HuH-7.5 (cell line): ENCODE measurements at places on chromosomes 16 and 17.

GRCh38 chr16:24692854-24693253, 36.6 kb upstream of the TNRC6A start:
- DNase-seq, result no peak

GRCh38 chr17:6159541-6160231, 89.5 kb downstream of the WSCD1 start:
- no peak for DNase-seq

DNA sequence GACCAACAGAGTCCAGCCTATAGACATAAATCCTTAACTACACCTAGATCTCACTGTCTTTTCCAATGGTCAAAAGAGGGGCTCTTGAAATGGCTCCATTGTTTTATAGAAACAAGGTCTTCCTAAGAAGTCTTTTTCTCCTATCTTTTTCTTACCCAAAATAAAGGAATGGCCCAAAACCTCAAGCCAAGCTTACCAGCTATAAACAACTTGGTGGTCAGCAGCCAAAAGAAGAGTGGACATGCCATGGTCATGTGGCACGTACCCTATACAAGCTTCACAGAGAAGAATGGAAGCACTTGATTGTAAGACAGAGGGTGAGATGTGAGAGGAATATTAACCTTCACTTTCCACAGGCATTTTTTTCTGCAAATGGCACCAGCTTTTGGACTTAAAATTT, 82.1 kb upstream of the GNAO1 start:
- DNase-seq, result no peak

GRCh38 chr16:3017794-3018506, at the start of gene CLDN6:
Gene CLDN6, minus strand, starts transcription at chr16:3018183. Its CDS starts 2,162 bp downstream, at chr16:3016021.
- DNase-seq, result peak; percentile 61

- no peak for DNase-seq
These were observed 129.7 kb upstream of the PMFBP1 start for GRCh38 chr16:72301523-72302236.

DNA sequence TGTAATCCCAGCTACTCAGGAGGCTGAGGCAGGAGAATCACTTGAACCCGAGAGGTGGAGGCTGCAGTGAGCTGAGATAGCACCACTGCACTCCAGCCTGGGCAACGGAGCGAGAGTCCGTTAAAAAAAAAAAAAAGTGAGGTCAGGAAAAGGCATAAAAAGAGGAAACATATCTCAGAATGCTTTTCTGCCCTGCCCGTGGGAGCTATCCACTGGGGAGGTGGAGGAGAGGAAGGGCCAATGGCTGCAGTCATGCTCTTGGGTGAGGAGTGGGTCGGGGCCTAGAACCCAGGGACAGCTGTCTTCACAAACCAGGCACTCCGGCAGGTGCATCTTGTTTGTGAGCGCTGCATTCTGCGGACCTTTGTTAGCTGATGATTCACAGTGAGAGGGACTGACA, 60.0 kb upstream of the CDC42EP4 start:
- DNase-seq, result no peak

GRCh38 chr16:74034862-74035261, 261.8 kb upstream of the PSMD7 start:
- DNase-seq, result peak; percentile 12

DNA sequence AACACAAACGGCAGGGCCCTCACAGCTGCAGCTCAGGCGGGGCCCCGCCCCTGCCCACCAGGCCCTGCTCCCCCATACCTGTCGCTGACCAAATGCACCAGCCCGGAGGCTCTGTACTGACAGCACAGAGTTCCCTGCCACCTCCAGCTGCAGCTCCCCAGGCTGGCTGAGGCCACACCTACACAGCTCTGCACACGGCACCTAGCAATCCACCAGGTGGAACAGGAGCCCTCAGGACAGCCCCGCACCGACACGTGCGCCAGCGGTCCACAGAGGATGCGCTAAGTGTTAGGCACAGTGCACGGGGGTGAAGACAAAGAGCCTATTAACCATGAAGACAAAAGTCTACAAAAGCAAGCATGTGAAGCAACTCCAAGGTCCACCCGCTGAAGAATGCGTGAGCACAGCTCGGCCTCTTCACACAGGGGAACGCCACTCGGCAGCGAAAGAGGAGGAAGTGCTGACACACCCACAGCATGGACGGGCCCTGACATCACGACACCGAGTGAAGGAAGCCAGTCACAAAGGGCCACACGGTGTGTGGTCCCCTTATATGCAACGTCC, 5.4 kb downstream of the ZCCHC14 start:
- DNase-seq, result no peak

DNA sequence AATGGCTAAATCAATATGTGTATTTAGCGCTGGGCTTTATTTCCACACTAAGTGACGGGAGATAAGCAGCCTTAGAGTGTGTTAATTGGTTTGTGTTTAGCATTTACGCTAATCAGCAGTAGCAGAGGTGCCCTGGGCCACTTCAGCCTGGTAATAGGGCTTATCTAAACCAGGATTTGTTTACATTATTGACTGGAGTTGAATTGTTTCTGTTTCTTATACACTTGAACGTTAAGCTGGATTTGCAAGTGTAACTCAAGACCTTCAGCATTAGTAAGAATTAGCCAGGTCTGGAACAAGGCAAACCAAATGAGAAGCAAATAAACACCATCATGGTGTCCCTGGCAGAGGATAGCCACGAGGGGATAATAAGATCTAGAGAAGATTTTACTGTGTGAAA, 313.6 kb downstream of the HS3ST4 start:
- DNase-seq, result no peak

GRCh38 chr17:58666858-58667267, 25.0 kb downstream of the TEX14 start:
- no peak for DNase-seq

DNA sequence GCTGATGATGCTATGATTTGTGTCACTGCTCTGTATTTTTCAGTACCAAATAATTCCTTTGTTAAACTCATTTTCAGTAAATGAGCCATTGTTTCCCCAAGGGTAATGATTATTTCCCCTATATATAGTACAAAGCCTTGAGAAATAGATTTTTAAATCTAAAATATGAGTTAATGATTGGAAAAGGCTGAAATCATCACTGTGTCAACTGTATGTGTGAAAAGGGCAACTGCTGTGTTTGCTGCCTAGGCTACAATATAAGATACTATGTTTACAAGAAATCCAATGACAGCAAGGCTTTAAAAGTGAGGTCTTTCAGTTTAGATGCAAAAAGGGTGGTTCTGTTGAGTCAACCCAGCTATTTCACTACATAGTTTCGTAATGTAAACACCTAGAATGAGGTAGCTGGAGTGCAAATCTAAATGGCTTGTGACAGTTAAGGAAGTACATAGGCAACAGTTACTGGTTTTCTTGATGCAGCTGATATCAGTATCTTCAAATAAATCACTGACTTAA, 15.3 kb downstream of the NLK start:
- DNase-seq, result peak; percentile 14

DNA sequence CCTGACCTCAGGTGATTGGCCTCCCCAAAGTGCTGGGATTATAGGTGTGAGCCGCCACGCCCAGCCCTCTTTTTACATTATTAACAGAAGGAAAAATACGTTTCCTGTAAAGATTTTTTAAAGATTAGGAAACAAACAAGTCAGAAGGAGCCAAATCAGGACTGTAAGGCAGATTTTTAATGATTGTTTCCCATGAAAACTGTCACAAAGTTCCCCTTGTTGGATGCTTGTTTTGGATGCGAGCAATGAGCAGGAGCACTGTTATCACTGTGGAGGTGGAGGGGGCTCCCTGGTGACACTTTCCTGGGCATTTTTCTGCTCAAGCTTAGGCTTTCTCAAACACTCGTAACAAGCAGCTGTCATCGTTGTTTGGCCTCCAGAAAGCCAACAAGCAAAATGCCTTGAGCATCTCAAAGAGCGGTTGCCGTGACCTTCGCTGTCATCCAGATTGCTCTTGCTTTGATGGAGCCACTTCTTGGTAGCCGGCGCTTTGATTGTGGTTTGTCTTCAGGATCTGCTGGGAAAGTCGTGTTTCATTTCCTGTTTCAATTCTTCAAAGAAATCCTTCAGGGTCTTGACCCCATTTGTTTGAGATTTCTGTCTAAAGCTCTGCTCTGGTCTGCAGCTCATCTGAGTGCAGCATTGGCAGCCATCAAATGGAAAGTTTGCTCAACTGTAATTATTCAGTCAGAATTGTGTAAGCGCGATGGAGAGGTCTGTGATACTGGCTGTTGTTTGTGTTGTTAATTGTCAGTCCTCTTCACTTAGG, 128.7 kb downstream of the RPTOR start:
- no peak for DNase-seq

DNA sequence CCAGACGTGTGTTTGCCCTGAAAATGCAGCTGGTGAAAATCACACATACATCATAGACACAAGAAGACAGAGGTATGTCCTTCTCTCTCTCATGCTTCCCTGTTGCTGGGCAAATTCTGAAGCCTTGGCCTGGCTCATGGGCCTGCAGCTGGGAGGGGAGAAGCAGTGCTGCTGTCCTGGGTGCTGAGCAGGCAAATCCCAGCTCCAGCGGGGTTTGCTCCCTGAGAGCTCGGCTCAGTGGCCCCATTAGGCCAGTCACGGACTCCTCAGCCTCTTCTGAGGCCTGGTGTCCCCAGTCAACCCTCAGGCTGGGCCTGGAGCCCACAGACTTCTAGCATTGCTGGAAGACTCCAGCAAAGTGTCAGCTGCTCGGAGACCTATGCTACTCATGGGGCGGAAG, 11.7 kb downstream of the RHBDL3 start:
- DNase-seq, result no peak

GRCh38 chr16:65185241-65185778, 63.4 kb upstream of the CDH11 start:
- no peak for DNase-seq

DNA sequence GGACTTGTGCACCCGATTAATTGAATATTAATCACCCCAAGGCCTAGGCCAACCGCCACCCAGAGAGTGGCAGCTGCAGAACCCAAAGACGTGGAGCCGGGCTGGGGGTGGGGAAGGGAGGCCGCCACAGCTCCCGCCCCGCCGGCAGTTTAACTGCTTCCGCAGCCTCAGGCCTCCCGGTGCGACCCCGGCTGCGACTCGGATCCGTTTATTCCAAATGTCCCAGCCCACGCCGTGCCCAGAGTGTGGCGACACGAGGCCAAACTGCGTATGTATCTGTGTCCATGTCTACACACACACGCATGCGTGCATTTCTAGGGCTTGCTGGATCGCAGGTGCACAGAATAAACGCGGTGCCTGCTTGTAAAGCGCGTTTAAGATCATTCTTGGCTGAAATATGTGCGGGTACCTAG, 802 bp upstream of the TOB1 start:
- no peak for DNase-seq

DNA sequence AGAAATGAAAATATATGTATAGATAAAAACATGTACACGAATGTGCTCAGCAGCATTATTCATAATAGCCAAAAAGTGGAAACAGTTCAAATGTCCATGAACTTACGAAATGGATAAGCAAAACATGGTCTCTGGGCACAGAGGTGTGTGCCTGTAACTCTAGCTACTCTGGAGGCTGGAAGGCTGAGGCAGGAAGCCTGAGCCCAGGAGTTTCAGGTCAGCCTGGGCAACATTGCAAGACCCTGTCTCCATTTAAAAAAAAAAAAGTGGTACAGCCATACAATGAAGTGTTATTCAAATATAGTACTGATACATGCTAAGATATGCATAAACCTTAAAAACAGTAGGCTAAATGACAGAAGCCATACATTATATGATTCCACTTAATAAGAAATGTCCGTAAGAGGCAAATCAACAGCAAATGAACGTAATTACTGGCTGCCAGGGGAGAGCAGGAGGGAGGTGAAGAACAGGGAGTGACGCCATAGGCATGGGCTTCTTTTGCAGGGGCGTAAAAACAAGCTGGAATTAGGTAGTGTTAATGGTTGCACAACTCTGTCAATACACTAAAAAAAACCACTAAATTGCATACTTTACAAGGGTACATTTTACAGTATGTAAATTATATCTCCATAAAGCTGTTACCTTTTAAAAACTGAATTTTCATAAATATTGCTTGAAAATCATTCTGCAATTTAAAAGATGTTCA, 87.2 kb upstream of the PLEKHM1 start:
- no peak for DNase-seq

DNA sequence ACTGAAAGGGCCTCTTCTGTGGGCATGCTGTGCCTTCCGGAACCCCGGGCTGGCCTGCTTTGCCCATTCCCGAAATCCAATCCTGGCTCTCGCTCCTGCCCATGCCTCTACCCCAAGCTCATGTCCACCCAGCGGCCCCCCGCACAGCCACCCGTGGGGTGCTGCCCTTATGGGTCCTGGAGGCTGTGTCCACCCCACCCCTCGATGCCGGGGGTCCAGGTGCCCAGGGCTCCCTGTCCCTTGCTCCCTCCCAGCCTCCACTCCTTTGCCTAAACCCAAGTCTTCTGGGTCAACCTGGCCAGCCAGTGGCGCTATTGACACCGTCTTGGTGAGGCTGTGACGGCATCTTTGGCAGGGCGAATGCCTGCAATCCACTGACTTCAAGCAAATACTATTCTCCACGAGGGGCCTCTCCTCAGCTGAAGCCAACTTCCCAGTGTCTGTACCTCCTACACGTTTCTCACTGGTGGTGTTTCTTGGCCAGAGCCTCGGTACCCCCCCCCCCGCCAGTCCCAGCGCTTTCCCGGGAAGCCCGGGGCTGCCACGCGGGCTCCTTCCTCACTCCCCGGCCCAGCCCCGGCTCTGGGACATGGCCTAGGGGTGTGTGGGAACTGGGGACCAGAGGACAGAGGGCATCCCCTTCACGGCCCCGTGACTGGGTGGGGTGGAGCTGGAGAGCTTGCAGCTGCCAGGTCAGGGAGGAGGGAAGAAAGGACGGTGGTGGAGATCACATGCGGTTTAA, 12.2 kb upstream of the DUS1L start:
- no peak for DNase-seq

GRCh38 chr17:20158580-20158979, 149.4 kb downstream of the SPECC1 start:
- no peak for DNase-seq

- DNase-seq, result no peak
These were observed 9.4 kb upstream of the NPTX1 start for GRCh38 chr17:80485846-80486245.

DNA sequence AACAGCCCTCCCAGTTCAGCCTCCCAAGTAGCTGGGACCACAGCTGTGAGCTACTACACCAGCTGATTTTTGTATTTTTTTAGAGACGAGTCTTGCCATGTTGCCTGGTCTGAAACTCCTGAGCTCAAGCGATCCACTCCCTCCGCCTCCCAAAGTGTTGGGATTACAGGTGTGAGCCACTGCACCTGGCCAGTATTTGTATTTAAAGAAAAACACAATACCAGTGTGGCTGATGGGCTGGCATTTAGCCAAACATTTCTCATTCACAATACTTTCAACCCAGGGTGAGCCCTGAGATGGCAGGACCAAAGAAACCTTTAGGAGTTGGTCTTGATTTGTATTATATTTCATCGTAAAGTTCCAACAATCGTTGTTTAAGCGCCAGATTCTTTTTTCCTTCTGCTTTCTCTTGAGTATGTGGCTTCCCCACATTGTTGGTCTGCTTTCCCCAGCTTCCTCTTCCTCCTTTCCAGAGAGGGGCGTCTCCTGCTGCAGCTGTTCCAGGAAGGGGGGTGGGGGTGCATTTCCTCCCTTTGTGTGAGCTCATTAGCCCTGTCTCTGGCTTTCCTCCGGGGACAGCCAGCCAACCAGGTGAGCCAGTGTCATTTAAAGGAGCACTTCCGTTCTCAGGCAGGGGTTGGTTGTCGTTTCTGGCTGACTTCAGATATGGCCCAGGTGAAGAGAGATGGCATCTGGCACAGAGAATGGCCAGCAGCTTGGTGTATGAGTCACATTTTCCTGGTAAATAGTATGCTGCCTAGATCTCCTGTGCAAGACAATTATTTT, 79.9 kb downstream of the GPRC5B start:
- DNase-seq, result no peak
